ENCODE measurements at places on chromosomes 1 and 21.

DNA sequence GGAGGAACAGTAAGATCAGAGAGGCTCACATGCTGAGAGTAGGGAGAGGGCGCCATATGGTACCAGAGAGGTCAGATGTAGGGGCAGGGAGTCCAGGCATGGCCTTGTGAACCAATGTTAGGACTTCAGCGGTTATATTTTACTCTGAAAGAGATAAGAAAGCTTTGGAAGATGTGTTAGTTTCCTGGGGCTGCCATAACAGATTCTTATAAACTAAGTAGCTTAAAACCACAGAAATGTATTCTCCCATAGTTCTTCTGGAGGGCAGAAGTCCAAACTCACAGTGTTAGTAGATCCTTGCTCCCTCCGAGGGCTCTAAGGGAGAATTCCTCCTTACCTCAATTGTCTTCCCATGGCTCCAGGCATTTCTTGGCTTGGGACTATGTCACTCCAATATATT, 502.5 kb upstream of the ADGRL2 start:
- DNase-seq, result no peak

DNA sequence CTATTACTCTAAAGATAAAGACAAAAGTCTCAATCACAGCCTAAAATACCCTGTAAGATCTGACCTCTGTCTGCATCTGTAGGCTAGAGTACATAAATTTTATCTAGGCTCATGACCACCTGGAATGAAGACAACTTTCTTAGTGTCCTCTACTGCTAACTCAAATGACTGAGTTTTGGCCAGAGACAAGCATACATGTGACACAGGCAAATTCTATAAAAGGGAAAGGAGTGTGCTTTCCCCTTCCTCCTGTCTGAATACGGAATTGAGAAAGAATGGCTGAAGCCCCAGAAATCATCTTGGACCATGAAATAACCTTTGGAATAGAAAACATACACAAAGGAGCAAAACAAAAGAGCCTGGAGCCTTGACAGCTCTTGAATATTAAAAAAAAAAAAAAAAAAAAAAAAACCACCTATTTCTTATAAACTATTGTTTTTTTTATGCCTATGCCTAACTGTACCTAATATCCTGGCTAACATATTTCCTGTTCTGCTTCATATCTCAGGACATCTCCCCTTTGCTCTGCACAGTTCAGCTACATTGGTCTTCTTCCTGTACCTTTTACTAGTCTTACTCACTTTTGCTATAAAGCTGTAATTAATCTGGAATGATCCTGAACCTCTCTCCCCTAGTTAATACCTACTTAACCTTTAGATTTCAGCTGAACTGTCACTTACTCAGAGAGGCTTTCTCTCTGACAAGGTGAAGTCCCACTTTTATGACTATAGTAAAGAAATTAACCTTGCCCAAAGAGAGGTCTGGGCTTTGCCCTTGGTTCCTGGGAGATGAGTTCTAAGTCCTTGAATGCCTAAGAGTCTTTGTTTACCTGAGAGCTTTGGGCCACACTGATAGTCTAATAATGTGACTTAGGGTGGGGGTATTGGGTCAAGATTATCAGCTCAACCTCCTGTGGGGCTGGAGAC, 16.1 kb downstream of the UCHL5 start:
- no peak for DNase-seq

GRCh38 chr1:17763995-17764394, 8.9 kb downstream of the ACTL8 start:
- DNase-seq, result no peak

DNA sequence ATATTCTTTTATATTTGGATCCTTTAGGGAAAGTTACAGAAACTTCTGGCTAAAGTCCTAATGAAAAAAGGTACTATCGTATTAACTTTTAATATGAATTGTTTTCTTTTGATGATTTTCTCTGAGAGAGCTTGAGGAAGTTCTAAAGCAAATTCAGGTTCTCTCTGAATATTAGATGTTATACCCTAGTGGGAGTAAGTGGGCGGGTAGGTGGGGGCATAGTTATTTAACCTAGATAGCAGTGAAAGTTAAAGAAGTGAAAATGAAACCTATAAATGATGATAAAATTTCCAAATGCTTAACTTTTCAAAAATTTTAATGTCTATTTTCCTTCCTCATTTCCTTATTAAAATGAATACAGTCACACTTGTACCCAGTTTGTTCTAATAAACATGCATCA, 26.2 kb upstream of the B3GALT2 start:
- no peak for DNase-seq

DNA sequence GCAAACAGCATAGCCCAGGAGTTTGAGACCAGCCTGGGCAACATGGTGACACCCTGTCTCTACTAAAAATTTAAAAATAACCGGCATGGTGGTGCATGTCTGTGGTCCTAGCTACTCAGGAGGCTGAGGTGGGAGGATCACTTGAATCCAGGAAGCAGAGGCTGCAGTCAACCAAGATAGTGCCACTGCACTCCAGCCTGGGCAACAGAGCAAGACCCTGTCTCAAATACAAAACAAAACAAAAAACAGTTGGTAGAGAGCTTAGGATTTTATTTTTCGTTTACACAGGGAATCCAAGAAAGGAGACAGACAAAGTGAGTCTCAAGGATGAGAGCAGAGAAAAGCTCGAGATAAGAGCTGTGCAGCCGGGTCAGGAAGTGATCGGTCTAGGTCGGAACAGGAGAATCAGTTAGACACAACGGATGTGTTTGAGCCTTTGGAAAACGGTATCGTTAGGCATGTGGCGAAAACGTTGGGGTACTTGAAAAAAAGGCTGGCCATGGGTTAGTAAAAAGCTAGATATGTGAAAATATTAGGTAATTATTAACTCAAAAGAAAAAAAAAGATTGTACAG, 1.7 kb upstream of the MIB2 start:
- no peak for DNase-seq

DNA sequence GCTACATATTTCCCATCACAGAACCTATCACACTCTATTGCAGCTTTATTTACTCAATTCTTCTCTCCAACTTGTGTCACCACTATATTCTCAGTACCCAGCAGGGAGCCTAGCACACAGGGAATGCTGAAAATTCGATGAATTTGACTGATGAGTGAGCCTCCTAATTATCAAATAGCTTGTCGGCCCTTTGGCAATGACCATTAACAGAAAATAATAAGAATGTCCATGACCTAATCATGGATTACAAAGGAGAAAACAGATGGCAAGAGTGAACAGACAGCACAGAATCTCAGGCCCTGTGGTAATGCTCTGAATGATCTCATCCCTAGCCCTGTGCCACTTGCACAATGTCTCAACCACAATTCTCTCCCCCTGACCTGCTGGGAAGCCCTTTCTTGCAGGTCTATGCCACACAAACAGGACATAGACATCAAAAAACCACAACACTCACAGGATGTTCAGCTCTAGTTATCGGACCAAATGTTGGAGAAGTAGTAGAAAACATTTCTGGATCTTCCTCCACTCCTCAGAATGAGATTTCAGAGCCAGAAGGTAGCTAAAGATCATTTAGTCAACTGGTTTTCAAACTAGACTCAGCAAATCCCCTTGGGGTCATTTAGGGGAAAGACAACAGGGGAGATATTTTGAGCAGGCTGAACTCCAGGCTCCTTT, 68.4 kb downstream of the LUZP1 start:
- no peak for DNase-seq

GRCh38 chr1:66374148-66374547, 159.8 kb upstream of the SGIP1 start:
- DNase-seq, result no peak

DNA sequence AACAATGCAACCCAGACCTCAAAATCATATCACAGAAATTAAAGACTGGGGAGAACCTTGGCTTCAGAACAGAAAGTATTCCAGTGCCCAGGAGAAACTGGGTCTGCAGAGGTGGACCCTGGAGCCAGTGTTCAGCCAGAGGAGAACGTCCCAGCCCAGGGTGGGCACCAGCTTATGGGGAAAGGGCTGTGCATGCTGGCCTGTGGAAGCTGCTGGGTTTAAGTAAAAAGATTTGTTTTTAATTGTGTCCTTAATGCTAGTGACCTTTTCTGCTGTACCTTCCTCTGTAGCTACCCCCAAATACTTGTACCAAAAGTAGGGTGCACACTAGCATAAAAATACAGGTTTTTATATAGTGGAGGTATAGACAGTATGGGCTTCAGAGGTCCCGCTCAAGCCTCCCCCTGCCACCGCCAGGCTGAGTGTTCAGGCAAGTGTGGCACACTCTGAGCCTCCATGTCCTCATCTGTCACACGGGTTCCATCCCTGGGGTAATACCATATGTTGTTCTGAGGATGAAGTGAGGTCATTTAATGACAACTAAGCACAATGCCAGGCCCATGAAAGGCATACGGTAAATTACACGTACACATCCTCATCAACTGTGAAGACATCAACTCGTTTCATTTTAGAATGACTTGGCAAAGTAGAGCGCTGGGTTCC, 47.0 kb downstream of the SLC37A1 start:
- DNase-seq, result no peak

DNA sequence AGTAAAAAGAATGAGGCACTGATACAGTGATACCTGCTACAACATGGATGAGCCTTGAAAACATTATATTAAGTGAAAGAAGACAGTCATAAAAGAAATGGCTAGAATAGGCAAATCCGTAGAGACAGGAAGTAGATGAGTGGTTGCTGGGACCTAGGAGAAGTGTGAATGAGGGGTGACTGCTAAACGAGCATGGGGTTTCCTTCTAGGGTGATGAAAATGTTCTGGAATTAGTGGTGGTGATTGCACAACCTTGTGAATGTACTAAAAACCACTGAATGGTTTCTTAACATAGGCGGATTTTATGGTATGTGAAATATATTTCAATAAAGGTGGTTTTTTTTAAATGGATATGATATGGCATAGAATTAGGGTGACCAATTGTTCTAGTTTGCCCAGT, 12.6 kb upstream of the SERINC2 start:
- no peak for DNase-seq

DNA sequence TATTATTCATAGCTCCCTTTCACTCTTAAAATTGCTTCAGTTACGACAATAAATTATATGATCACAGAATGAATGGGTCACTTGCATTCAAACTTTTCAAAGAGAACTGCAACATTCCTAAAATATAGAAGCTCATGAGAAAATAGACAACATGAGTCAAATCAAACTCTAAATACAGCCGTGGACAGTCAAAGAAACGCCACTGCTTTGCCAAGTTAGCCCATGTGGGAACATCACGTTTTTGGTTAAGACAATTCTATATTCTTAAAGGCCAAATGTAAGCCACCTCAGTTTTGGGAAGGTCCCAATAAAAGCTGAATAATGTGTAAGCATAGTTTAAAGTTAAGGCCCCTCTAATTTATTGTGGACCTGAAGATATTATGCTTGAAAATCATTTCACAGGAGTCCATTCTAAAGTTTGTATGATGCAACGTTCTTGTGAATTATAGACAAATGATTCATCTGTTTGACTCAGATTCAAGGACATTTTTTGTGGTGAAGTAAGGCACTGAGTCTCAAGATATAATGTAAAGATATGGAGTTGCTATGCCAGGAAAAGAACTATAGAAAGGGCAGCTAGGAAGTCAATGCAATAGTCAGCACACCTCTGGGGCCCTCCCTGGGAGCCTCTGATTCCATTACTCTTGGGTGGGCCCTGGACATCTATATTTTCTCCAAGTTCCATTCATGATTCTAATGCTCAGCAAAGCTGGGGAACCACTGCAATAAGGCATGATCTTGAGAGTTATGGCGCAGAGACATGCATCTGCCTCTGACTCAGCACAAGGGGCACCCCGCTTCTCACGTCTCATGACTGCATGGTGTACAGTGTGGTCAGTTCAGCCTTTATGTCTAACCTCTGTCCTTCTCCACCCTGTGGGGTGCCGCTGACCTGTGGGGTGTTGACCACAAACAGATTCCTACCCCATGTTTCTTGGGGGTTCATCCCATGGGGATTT, 33.9 kb downstream of the ETS2 start:
- DNase-seq, result no peak
